ENCODE measurements at places on chromosomes 7 and 10. TPM values are rescaled to one million over a fixed set of nuclear protein-coding genes. Genes with fewer than 3 reads are reported as not detected.

The GNGT1 gene
- total RNA-seq: not detected

The GALNT17 gene
- not detected for total RNA-seq

The NKX6-2 gene
- total RNA-seq: not detected

The BTBD16 gene
- total RNA-seq: under 0.01 TPM

The SNCG gene
- 36.1 TPM for total RNA-seq

The BTRC gene
- 12.1 TPM for total RNA-seq

The STAG3 gene
- 1.1 TPM for total RNA-seq

The SLC18A2 gene
- not detected for total RNA-seq

The TMEM72 gene
- not detected for total RNA-seq

The ADRA2A gene
- total RNA-seq: under 0.01 TPM

The HOXA5 gene
- 0.85 TPM for total RNA-seq

The AGR2 gene
- total RNA-seq: not detected

The ACSM6 gene
- total RNA-seq: not detected
